ENCODE measurements at places on chromosomes 11 and 22. TPM values are rescaled to one million over a fixed set of nuclear protein-coding genes. Genes with fewer than 3 reads are reported as not detected.

Gene CHST1
- total RNA-seq: 1.3 TPM

- ATAC-seq: no peak
These were observed 70.3 kb upstream of the TP53I11 start for GRCh38 chr11:45021001-45021400.

- ATAC-seq: peak; percentile 12
These were observed 13.8 kb downstream of the UQCR10 start for GRCh38 chr22:29780748-29781676.

GRCh38 chr22:28314959-28315358 lies 364.7 kb downstream of the TTC28 start:
- no peak for ATAC-seq

GRCh38 chr11:8079111-8079675 lies 1.8 kb upstream of the TUB start:
- ATAC-seq: no peak

- no peak for ATAC-seq
These were observed 151.7 kb downstream of the ADAMTS15 start for GRCh38 chr11:130600139-130600538.

DNA sequence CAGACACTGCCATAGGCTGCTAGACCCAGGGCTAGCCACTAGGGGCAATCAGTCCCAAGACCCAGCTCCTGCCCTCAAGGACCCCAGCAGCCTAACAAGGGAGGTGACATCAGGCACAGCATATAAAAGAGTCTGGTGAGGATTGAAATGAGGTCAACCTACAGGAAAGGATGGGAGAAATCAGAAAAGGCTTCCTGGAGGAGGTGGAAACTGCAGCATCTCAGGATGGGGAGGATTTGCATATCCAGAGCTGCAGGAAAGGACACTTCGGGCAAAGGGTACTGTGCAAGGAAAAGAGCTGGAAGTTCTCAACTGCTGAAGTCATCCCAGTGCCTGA lies 2.9 kb upstream of the ARFGAP2 start:
- ATAC-seq: no peak

- no peak for ATAC-seq
These were observed 12.7 kb downstream of the PRG3 start for GRCh38 chr11:57368106-57368844.

Gene RAB38
- 2.2 TPM for total RNA-seq

- peak; percentile 95 for ATAC-seq
These were observed 7.4 kb upstream of the CCDC34 start for GRCh38 chr11:27370374-27370773.

DNA sequence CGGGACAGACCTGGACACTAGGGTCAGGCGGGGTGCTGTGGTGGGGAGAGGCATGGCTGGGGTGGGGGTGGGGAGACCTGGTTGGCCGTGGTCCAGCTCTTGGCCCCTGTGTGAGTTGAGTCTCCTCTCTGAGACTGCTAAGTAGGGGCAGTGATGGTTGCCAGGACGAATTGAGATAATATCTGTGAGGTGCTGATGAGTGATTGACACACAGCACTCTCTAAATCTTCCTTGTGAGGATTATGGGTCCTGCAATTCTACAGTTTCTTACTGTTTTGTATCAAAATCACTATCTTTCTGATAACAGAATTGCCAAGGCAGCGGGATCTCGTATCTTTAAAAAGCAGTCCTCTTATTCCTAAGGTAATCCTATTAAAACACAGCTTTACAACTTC lies 3.9 kb downstream of the FADD start:
- ATAC-seq: no peak

Gene GNAZ
- total RNA-seq: 41.9 TPM

Gene MS4A2
- total RNA-seq: 0.10 TPM

DNA sequence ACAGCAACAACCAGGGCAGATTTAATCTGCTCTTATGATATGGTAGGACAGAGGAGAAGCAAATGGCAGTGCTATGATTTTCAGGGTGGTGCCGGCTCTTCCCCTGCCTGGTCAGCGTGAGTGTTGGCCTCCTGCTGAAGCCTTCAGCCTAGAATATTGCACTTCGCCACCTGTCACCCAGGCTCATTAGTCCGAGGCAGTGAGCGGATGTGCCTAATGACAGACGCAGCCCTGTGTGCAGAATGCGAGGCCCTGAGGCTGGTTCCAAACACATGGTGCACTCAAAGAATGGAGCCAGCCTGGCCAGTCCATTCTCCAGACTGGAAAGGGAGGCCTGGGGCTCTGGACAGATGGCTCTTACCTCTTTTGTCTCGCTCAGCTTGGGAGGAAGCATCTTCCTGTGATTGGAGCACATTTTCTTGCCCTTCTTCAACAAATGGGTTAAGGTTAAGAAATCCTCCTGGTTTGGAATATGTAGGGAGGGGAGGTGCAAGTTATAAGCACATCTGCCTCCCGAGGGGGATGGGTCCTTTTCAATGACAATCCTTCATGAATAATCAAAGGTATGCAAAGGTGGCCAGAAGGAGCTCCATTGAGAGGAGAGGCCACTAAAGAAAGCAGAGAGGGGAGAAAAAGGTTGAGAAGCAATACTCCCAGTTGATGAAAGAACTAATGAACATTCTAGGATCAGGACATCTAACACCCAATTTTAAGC lies 39.7 kb upstream of the GALNT18 start:
- ATAC-seq: peak; percentile 67

Gene TMEM191C
- total RNA-seq: 1.8 TPM

GRCh38 chr11:124123622-124124021 lies 8.4 kb downstream of the VWA5A start:
- ATAC-seq: no peak

- no peak for ATAC-seq
These were observed 247.7 kb downstream of the GUCY1A2 start for GRCh38 chr11:106770489-106771085.

All from motor neuron (in vitro differentiated cells).